ENCODE measurements at places on chromosomes 2 and 18.

- no peak for DNase-seq
Measured at GRCh38 chr2:60424233-60424632, 129.2 kb downstream of the BCL11A start.

GRCh38 chr2:105770149-105770548 lies 25.4 kb downstream of the NCK2 start:
- no peak for DNase-seq

DNA sequence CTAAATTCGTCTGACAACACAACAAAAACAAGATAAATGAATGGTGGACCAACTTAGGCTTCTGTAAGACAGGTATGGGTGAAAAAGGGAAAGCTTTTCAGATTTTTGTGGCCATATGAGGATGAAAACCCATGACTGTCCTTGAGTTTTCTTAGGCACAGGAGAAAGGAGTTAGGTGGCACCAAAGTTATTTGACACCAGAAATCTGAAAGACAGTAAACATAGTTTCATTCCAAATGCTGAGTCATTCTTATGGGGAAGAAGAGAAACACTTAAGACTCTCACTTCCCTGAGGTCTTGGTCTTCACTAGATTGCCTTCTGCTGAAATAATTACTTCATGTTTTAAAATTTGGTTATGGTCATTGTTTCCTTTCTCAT lies 5.2 kb upstream of the GPD2 start:
- no peak for DNase-seq

DNA sequence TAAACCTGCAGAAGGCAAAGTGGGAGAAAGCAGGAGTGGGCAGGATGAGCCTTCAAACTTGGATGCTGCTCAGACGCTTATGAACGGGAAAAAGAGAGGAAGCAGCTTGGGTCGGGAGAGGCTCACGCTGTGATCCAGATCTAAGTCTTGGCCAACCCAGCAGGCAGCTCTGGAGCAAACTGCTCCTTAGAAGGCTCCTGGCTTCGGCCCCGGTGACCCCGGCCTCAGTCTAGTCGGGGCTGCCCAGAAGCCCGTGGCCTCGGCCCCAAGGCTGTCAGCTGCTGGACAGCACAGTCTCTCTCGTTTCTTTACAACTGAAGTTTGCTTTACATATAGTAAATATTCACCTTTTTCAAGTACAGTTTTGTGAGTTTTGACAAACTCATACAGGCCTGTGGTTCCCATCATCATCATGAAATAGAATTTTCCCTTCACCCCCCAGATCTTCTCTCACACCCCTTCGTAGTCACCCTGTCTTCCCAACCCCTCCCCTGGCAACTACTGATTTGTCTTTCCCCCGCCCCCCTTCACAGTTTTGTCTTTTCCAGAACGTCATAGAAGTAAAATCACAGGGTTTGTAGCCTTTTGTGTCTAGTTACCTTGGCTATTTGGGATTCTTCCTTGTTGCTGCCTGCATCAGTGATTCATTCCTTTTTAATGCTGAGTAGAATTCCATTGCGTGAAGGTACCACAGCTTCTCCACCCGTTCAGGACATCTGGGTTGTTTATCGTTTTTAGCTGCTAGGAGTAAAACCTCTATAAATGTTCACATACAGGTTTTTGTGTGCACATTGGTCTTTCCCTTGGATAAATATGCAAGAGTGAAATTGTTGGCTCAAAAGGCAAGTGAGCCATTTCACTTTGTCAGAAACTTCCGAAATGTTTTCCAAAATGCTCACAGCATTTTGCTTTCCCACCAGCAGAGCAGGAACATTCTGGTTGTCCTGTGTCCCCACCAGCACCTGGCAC lies 35.1 kb downstream of the MYO7B start:
- DNase-seq, result no peak

GRCh38 chr2:167924556-167924955 lies 322.8 kb downstream of the STK39 start:
- DNase-seq, result no peak

- DNase-seq, result no peak
Measured at GRCh38 chr2:96906729-96907114, 36.8 kb upstream of the SEMA4C start.

DNA sequence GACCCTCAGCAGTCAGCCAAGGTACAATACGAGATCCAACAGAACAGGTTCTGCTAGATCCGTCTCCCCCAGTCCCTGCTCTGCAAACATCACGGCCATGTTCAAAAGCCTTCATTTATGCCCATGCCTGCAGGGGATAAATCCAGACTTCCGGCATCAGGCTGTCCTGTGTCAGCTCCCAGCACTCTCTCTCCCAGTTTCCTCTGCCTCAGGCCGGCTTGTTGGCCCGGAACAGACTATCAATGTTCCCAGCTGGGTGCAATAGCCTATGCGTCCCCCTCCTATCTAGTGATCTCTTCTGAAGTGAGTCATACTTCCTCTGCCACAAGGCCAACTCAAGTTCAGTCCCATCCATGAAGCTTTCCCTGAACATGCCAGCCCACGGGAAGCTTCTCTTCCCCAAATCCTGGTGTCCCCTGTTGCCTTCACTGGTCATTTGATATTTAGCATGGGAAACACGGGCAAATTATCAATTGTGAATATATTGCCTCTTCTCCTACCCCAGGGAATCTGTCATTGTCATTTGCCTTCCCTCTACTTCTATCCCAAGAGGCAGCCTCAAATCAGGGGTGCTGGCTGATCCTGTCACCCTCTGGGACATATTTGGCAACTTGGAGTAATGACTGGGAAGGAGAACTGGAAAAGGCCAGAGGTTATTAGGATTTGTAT lies 51.1 kb downstream of the CAPN13 start:
- no peak for DNase-seq

DNA sequence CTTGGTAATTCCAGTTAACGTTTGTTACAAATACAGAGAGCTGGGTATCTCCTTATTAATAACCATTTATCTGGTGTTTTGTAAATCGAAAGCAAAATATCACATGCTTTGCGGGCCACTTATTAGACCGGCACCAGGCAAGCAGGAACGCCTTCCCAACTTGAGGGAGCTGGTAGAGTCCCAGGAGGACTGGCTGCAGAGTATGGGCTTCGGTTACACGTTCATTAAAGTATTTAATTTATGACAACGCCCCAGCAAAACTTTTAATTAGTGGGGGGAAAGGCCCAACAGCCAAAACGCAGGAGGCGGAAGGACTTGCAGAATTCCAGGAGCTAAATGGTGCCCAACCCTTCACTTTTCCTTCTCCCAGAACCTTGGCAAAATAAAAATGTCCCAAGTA lies 3.7 kb downstream of the SMAD7 start:
- no peak for DNase-seq

GRCh38 chr2:63053889-63054602 lies 3.4 kb downstream of the OTX1 start:
- DNase-seq, result no peak

- no peak for DNase-seq
Measured at GRCh38 chr2:16019060-16019480, 78.7 kb downstream of the MYCN start.

DNA sequence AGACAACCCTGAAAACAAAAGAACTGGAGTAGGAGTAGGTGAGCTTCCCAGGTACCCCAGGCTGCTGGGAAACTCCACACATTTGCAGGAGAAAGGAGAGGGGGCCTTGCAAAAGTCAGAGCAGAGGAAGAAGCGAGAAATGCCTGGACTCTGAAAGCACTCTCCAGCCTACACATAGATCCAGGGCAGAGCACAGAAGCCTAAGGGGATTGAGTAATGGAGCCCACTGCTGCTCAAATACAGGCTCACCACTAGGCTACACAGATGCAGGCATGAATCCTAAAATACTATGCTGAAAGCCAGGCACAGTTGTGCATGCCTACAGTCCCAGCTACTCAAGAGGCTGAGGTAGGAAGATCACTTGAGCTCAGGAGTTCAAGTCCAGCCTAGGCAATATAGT lies 33.4 kb downstream of the OSBPL1A start:
- no peak for DNase-seq

DNA sequence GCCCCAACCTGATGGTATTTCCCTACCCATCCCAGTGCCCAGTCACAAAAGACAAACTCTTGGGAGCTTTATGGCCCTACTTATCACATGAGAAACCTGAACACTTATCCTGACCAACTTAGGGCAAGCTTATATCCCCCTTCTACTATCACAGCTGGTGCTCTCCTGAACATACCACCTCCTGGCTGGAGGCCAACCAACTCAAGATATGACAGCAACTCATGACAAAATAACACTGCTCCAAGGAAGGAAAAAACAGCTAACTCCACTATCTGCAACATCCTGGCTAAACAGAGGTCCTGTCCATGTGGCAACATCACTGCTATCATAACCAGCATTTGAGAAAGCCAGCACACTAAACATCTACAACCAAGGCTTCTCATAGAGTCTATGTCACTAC lies 20.9 kb upstream of the CLASP1 start:
- DNase-seq, result no peak

DNA sequence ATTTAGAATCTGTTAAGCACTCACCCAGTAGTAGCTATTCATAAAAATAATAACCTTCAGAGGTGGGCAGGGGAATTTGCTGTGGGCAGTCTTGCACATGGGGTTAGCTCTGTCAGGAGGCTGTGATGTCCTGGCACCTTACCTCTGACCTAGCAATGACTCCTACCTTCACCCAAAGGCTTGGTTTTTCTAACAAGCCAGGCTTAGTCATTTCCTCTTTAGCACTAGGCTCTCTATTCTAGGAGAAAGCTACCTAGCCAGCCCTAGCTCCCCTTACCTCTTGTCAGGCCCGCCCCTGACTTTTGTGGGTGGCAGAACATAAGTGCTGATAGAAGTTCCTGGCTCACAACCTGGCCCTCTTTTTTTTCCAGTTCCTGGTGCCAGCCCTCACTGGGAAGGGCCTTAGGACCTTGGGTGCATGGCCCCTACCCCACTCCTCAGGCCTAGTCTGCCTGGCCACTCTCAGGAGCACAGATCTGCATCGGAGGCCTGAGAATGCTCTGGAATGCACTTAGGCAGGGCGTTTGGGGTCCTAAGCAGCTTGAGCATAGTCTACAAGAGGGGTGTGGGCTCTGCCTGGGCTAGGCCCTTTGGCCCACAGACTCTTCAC lies 17.7 kb downstream of the CPLX4 start:
- DNase-seq, result no peak

- DNase-seq, result no peak
Measured at GRCh38 chr2:98452396-98453027, 7.9 kb downstream of the INPP4A start.

DNA sequence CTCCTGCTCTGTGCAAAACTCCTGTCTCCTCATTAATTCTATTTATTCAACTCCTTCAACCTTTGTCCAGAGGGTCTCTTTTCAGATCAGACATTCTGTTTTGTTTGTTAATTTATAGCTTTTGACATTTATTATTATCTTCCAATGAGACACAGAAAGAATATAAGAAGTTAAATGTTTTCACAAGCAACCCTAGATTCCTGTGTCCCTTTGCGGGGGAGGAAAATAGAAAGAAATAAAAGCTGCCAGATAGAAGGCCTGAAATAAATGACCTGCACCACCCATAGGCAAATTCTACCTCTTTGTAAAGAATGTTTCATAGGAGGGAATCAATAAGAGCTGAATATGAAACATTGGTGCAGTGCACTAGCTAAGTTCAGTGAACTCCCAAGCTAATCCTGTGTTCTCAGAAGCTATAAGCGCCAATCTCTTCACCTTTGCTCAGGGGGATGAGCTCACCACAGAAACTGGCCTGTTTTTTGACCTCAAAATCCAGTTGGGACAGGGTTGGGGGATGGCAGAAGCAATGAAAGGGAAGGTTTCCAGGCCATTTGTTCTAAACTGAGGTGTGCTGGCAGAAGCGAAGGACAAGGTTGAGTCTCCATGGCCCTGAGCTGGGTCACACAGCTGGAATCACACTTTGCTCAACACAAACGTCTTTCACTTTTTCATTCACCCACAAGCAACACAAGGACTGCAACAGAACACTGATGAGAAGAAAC lies 258.6 kb downstream of the NRXN1 start:
- DNase-seq, result no peak

GRCh38 chr2:1685078-1685956 lies 59.0 kb downstream of the PXDN start:
- DNase-seq, result no peak

GRCh38 chr2:111522231-111522768 lies 361.7 kb downstream of the ANAPC1 start:
- DNase-seq, result no peak

- no peak for DNase-seq
Measured at GRCh38 chr2:160351956-160352355, 141.7 kb downstream of the RBMS1 start.

- DNase-seq, result no peak
Measured at GRCh38 chr2:101619191-101619591, 78.3 kb upstream of the MAP4K4 start.

GRCh38 chr2:100676346-100676745 lies 113.6 kb downstream of the PDCL3 start:
- DNase-seq, result no peak

GRCh38 chr2:168717790-168718502 lies 84.5 kb upstream of the NOSTRIN start:
- no peak for DNase-seq

DNA sequence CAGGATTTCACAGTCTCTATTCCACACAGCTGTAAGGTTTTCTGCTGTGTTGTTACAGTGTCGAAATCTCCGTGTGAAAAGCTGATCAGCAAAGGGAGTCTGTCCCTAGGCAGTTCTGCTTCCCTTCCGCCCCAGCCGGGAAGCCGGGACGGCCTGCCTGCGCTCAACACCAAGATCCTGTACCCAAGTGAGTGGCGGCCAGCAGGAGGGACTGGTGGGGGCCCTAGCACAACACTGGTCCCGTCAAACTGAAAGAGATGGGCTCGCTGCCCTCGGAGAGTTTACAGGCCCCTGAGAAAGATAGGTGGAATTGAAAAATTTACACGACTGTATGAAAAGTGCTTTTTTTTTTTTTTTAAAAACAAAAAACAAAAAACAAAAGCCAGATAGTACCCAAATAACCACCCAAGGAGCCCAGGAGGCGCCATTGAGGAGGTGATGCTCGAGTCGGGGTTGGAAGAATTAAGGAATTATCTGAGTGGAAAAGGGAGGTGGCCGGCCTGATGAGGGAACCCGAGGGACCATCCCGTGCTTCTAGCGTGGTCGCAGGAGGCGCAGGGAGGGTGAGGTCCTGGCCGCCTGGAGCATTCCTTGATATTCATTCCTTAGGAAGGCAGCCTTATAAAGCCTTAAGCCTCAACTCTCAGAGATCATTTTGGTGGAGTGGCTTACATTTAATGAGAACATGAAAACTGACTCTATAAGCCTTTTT lies 96.7 kb downstream of the DGKD start:
- DNase-seq, result no peak

DNA sequence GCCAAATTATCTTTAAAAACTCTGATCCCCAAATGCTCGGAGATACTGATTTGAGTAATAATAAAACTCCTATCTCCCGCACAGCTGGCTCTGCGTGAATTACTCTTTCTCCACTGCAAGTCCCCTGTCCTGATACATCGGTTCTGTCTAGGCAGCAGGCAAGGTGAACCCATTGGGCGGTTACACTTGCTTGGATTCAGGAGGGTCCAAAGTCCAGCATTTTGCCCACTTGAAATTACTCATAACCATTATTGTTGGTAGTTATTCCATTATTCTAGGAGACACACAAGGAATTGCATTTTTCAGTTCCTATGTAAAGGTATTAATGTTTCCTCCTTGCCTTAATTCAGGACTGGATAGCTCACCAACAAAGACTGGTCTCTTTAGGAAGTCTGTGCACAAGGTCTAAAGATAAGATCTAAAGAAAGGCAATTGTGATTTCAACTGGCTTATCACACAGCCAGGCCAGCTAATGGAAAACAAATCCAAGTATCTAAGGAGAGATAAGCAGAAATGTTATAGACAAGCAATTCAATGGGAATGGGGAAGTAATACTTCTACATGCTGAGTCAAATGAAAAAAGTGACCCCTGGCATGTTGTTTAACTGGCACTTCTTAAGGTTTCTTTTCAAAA lies 23.2 kb upstream of the NPC1 start:
- no peak for DNase-seq
